ENCODE measurements at places on chromosomes 5 and 9. TPM values are rescaled to one million over a fixed set of nuclear protein-coding genes. Genes with fewer than 3 reads are reported as not detected.

DNA sequence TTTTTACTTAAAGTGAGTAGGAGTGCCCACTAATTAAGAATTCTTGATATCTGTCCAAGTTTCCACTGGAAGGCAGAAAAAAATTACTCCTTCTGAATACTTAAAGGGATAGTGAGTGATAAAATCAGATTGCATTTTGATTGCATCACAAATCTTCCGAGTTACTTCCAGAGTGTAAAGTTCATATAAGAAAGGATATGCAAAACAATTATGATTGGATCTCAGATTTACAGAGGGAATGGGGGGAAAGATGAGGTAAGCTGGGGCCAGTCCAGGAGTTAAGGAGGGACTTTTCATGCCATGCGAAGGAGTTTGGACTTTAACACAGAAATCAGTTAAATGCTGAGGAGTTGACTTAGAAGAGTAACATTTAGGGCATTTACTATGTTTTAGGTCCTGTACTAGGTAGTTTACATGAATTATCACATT, 9.3 kb upstream of the RNF145 start:
- DNase-seq, result no peak

- no peak for DNase-seq
These were observed 149.1 kb downstream of the ADAMTS6 start for GRCh38 chr5:65332591-65332990.

GRCh38 chr5:154826-155225, 36.5 kb upstream of the LRRC14B start:
- DNase-seq, result no peak

DNA sequence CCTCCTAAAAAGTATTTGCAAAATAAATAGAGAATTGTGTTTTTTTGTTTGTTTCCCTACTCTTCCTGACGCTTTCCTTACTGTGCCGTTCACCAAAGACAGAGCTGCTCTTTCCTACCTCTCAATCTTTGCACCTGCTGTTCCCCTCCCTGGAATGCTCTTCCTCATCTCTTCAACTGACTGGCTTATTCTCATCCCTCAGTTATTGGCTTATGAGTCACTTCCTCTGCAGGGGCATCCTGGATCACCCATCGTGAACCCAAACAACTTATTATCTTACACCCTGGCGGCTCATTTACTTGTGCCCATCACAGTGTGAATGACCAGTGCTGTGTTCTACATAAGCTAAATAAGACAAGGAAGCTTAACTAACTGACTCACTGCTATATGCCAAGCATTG, 36.1 kb upstream of the CCNG1 start:
- DNase-seq, result no peak

GRCh38 chr5:17426104-17426749, 71.8 kb upstream of the TAF11L2 start:
- DNase-seq, result no peak

GRCh38 chr5:83034036-83034435, 43.2 kb downstream of the TMEM167A start:
- DNase-seq, result no peak

The PCDHGA10 gene
- total RNA-seq, result 3.4 TPM
